NCI-H187 treated with DMSO at 0.1 percent for 48 hours (cell line): ENCODE measurements at places on chromosomes 7 and 10.

DNA sequence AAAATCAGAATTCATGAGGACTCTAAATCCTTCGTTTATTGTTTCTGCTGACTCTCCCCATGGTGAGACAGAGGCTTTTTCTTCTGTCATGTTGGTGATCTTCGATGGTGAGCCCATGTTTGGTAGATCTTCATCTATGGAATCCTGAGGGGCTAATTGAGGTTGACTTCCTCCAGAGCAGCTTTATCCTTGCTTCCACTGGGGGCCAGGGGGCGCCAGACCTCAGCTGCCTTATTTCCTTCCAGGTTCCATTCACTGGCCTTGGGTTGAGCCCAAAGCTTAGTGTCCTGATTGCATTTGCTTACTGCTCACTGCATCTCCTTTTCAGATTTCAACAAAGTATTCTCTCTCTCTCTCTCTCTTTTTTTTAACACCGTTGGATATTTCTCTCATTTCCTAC, 80.7 kb downstream of the GCC1 start:
- no peak for DNase-seq

DNA sequence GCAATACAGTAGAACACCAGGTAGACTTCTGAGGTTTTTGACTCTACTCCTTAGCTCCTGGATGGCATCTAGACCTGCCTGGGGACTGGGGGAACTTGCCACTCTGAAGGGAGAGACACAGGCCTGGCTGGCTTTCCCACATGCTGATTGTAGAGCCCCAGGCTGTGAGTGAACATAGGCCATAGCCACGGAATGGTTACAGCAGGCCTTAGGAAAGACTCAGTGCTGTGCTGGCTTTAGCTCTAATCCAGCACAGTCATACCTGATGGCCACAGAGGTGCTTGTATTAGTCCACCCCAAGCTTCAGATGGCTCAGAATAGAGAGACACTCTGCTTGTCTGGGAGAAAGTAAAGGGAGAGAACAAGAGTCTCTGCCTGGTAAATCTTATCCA, 35.0 kb upstream of the ARHGAP12 start:
- no peak for DNase-seq

DNA sequence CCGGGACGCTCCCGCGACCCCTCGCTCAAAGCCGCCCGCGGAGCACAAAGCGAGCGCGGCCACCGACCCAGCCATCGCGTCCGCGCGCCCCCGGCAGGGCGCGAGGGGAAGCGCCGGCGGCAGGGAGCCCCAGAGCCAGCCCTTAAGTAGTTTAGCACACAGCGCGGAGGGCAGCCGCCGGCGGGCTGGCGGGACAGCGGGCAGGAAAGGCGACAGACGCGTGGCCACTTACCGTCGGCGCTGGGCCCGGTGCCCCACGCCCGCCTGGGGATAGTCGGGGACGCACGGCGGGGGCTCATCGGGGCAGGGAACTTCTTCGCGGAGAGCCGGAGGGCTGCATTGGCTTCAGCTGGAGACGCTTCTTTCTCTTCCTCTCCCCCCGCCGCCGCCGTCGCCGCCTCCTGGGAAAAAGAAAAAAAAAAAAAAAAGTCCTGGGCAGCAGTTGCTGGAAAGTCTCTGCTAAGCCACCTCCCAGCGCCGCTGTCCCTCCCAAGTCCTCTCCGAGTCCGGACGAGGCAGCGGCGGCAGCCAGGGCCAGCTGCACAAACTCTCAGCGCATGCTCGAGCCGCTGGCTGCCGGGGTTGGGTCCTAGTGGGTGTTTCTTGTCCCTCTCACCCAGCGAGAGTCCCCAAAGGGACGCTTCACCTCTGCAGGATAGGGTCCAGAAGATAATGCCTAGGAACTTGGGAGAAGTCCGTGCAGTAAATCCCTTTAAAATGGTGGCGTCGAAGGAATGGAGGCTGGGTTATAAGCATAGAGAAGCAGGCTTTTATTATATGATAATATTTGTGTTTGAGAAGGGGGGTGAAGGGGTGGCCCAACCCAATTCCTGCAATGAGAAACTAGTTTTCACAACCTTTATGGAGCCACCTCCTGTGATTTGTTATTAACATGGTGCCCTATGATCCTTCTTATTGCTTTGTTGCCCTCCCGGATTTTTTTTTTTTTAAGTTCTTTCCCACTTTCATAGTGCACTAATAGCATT, at the start of gene TSPAN12:
TSS of gene TSPAN12 (minus strand) at position 557 of the 986 bp plus-strand sequence. CDS start 1,381 bp downstream, outside the sequence.
- no peak for DNase-seq

DNA sequence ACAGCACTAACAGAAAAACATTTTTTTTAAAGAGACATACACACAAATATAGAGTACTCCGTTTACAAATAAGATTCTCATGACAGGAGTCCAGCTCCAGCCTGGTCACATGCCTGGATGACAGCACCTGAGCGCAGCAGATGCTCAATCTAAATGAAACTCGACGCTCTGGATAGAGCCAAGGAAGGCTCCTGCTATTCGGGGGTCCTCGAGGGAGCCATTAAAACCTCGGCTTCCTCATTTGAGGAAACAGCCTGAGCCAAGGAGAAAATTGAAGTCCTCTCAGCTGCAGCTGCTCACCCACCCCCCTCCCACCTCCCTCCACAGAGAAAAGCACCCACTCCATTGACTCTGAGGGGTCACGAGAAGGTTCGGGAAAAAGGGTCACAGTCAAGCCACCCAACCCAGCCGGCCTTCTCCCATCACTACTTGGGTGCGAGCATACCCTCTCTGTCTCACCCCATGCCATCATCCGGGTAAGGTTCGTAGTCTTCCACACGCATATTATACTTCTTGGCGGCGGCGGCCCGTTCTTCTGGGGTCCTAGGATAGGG, 673 bp downstream of the NDUFB8 start:
- DNase-seq, result no peak
